GM20000 (cell line): ENCODE measurements at places on chromosomes 7 and 10.

DNA sequence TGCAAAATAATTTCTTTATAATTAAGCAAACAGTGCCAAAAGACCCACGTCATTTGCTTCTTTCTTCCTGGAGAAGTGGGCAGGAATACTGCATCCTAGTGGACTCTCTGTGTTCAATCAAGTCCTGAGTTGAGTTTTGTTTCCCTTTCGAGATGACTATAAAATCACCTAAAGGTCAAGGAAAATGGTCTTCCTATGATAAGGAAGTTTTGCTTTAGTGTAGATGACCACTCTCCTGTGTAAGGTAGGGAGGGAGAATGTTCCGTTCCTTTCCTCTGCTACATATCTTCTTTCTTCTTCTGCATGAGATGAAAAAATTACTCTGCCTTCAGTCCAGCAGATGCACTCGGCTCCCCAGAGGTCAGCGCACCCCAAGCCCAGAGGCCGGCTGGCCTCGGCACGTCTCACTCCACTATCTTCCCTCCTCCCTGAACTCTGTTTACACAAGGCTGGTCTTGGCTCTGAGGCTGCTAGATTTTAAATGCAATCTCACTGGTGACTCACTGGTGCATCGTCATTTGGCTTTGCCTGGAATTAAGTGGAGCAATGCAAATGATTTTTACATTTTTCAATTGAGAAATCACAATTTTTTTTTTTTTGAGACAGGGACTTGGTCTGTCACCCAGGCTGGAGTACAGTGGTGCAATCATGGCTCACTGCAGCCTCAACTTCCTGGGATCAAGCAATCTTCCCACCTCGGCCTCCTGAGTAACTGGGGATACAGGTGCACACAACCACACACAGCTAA lies 18.6 kb upstream of the VDAC2 start:
- no peak for DNase-seq

DNA sequence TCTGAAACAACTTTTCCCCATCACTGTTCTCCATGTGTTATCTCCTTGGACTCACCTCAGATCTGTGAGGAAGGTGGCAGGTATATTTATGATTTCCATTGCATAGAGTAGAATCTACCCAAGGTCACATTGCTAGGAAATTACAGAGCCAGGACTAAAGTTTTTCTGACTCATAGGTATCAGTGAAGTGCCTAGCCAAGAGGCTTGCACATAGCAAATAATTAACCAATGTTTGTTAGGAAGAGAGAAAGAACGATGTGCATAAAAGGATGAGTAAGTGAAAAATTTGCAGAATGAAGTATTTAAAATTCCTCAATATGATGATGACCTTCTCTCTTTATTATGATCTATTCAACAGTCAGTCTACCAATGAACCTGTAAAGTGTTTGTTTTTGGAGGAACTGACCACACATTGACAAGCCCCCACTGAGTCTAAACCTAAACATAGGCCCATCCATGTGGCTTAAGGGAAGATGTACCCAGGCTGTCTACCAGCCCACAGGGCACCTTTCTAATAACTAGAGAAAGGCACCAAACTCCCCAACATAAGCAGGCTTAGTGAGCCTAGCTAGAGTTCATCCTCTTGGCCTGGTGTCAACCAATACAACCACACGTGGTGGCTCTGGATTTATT lies 252.9 kb upstream of the ZMIZ1 start:
- no peak for DNase-seq

DNA sequence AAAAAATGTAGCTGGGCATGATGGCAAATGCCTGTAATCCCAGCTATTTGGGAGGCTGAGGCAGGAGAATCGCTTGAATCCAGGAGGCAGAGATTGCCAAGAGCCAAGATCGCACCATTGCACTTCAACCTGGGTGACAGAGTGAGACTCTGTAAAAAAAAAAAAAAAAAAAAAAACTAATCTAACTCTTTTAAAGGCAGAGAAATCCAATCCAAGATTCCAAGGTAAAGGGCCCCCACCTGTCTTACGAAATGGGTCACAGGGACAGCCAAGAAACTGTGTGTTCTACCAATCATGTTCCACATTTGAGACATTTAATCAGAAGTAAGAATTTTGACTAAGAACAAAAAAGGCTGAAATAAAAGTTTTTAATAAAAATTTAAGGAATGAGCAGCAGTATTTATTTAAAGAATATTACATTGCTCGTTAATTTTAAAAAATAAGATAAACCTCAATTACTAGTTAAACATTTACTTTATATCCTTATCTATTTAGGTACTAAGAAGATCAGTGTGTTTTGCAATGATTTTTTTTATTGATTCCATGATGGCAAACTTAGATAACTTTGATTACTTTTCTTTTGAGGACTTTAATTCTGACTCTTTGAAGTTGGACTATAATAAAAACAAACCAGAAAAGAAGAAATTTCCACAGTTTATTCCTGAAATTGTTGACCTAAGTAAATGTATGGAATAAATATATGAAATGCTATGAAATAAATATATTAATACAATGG lies 6.7 kb upstream of the OAT start:
- no peak for DNase-seq

DNA sequence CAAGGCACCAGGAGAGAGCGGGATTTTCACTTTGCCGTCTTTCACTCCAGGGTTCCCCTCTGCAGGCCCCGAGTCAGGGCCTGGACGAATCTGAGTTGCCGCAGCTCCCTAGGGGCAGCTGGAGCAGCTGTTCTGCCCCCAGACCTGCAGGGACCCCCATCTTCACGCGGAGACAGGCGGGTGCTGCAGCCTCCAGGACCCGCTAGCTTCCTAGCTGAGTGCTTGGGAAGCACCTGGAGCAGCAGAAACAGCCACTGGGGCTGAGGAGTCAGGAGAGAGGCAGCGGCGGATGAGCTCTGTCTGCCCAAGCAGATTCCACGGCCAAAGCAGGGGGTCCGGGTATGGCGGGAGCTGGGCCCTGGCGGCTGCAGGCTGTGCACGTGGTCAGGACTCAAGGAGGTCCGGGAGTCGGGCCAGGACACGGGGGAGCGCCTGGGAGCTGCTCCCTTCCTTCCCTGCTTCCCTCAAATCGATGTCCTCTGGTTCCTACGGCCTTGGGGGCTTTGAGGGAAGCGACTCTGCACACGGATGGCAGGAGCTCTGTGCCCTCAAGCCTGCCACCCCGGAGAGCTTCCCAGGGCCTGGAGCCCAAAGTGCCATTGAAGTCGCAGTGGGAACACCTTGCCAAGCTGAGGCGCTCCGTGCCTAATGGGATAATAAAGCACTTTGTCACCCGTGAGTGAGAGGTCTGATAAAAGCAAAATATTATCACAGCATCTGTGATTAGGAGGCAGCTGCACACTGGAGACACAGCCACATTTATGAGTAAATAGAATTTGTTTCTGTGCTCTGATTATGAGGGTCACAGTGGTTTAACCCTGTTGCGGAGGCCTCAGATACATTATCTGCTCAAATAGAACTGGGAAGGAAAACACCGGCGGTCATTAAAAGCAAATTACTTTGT lies 17.2 kb downstream of the MNX1 start:
- DNase-seq = no peak

GRCh38 chr10:116926426-116926825 lies 77.1 kb downstream of the ENO4 start:
- DNase-seq = no peak

DNA sequence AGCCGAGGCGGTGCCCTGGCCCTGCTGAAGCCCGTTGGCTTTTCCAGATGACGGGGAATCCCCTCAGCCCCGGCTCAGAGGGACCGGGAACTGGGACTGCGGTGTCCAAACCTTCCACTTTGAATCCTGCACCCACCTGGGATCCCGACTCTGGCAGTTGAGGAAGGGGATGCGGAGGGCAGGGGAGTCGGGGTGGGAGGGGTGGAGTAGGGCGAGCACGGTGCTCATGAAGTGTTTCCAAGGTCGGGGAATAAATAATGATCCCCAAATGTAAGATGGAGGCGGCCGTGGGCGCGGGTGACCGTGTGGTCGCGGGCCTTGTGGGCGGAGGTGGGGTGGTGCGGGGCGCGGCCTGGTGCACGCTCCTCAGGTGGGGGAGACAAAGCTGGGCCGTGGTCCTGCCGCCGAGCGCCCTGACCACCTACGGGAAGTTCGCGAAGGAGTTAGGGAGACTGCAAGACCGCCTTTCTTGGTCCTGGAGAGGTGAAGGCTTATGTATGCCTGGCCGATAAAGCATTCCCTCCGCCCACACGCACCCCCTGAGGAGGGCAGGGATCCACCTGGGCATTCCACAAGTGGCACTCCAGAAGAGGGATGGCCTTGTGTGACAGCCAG lies 1.4 kb downstream of the MTURN start:
- no peak for DNase-seq

DNA sequence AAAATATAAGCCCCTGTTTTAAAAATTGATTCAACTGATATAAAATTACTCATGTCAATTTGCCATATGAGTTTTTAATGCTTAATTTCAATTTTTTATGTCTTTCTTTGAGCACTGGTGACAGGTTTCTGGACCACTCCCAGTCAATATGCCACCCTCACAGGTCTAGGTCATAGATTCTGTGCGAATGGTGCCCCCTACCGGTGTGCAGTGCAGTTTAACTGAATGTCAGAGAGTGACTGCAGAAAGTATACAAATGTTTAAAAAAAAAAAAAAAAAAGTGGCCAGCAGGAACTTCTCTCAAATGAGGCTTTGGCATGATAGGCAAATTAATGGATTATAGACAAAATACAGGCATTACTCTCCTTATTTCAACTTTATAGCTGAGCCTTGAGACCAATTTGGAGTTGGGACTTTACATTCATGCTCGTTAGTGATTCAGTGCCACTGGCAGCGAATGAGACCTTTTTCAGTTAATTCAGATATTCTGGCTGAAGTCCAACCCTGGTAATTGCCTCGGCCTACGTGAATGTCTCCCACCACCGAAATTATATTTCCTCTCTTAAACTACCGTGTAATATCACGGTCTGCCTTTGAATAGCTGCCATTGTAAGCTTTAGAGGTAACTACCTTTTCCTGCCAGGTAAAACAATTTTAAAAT lies 427.6 kb downstream of the PHTF2 start:
- peak; percentile 8 for DNase-seq

- DNase-seq = no peak
Observed at GRCh38 chr10:113108194-113108835, 158.3 kb downstream of the TCF7L2 start.

DNA sequence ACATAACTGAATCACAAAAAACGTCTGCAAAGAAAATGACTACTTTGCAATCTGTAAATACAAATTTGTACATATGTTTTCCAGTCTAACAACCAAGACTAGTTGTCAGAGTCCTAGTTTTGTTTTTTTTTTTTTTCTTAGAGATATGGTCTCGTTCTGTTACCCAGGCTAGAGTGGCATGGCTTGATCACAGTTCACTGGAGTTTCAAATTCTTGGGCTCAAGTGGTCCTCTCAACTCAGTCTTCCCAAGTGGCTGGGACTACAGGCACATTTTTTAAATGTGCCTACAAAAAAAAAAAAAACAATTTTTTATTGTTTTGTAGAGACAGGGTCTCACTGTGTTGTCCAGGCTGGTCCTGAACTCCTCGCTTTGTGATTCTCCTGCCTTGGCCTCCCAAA lies 70.8 kb downstream of the ORC5 start:
- DNase-seq = no peak

DNA sequence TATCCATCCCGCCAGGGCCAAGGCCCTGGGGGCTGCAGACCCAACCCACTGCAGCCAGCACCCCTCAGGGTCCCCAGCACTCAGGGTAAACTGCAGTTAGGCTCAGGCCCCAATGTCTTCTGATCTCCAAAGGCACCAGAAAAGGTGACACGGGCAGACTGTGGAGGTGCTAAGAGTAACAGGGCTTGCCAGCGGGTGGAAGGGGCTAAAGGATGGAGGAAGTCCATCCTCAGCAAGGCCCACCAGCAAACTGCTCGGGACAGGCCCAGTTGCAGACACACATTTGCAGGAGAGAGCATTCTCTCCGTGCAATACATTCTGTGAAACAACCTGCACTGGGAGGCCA lies 95.6 kb upstream of the DDC start:
- no peak for DNase-seq

- peak; percentile 34 for DNase-seq
Observed at GRCh38 chr7:16644636-16645592, 640 bp downstream of the ANKMY2 start.

GRCh38 chr7:30231271-30231670 lies 53.1 kb upstream of the ZNRF2 start:
- DNase-seq = no peak

GRCh38 chr7:157871681-157872080 lies 534.9 kb downstream of the DNAJB6 start:
- no peak for DNase-seq

DNA sequence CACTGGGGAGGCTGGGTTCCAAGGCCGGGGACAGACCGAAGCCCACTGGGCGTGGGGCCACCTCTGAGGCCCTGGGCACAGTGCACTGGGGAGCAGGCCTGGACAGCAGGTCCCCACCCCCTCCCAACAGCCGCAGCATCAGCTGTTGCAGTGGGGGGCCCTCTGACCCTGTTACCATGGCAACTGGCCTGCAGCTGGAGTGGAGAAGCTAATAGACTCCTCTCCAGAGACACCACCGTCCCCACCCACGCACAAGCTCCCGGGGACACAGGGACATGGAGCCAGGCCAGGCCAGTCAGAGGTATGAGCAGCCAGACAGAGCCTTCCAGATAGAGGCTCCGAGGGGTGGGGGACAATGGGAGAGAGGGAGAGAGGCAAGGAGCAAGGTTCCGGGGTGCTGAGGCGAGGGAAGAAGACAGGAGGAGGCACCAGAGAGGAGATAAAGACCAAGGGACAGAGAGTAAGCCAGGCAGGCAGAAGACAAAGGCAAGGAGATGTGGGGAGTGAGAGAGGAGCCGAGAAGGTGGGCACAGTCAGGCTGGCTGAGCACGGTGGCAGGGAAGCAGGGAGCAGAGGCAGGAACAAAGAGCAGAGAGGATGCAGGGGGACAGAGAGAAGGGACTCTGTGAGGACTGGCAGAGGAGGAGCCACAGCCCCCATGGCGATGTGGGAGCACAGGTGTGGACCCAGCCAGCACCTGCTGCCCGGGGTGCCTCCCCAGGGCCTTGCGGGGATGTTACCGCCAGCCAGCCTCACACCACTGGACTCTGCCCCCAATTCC lies 6.7 kb downstream of the KCNH2 start:
- DNase-seq = no peak
